ENCODE measurements at places on chromosomes 4 and X. TPM values are rescaled to one million over a fixed set of nuclear protein-coding genes. Genes with fewer than 3 reads are reported as not detected.
A peak's percentile ranks its signal among the peaks of the same experiment; 100 is the strongest.

Gene FAM236D
- not detected for total RNA-seq

DNA sequence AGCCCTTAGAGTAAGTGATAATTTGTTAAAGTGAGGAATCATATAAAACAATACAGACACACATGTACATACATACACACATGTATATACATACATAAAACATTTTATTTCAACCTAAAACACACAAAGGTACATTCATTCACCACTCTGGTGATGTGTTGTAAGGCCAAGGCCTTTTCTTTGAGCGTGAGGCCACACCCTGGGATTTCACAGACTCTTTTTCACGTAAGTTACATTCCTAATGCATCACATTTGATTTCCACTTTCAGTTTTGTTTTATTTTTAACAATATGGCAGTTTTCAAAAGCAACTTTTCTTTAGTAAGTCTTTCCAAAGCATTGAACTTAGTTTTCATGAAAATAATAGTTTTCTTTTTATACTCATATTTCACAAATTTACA is 170.7 kb downstream of the COL4A6 start:
- DNase-seq: no peak
- no peak overlapping the region for H3K4me3 ChIP-seq
- no peaks in the 10 kb centered on the region for H3K4me1 ChIP-seq
- H3K27me3 ChIP-seq: peaks cover 1% of the 10 kb centered on the region

DNA sequence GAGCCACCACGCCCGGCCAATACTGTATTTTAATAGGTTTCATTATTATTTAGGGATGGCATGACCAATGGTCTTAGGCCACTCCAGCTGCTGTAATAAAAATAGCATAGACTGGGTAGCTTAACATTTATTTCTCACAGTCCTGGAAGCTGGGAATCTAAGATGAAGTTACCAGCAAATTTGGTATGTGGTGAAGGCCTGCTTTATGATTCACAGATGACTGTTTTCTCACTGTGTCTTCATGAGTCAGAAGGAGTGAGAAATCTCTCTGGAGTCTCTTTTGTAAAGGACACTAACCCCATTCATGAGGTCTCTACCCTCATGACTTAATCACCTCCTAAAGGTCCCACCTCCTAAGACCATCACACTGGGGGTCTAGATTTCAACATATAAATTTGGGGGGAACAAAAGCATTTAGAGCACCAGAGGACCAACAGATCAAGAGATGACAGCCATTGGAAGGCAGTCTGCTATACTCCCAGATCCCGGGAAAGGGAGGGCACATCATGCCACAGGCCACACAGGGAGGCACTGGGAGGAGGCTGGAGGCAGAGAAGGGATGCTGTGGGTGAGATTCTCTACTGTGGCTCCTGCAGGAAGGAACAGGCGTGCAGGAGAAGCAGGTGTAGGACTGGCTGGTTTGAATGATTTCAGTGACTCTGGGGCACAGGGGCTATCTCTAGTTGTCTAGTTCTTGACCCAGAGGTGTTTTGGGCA is 335.8 kb upstream of the SFRP2 start:
- H3K36me3 ChIP-seq: no peaks in the 10 kb centered on the region
- H3K4me1 ChIP-seq: no peaks in the 10 kb centered on the region
- no peak overlapping the region for H3K4me3 ChIP-seq
- no peak overlapping the region for H3K27ac ChIP-seq

Gene RNF175
- not detected for total RNA-seq

GRCh38 chr4:29578329-29578728 is 1141.8 kb upstream of the PCDH7 start:
- H3K4me1 ChIP-seq: no peaks in the 10 kb centered on the region
- H3K27ac ChIP-seq: no peak overlapping the region
- H3K4me3 ChIP-seq: no peak overlapping the region
- H3K36me3 ChIP-seq: no peaks in the 10 kb centered on the region
- DNase-seq: no peak
- no peaks in the 10 kb centered on the region for H3K27me3 ChIP-seq

GRCh38 chr4:101334963-101335572 is 12.3 kb downstream of the PPP3CA start:
- no peak for DNase-seq
- H3K27ac ChIP-seq: no peak overlapping the region
- peak overlapping the region; percentile 37 for H3K4me3 ChIP-seq
- peaks cover 57% of the 10 kb centered on the region for H3K4me1 ChIP-seq
- H3K36me3 ChIP-seq: no peaks in the 10 kb centered on the region

- no peak for DNase-seq
- H3K36me3 ChIP-seq: no peaks in the 10 kb centered on the region
- no peak overlapping the region for H3K27ac ChIP-seq
- H3K4me3 ChIP-seq: no peak overlapping the region
- H3K4me1 ChIP-seq: no peaks in the 10 kb centered on the region
Observed at GRCh38 chr4:149218672-149219071, 597.0 kb downstream of the IQCM start.

DNA sequence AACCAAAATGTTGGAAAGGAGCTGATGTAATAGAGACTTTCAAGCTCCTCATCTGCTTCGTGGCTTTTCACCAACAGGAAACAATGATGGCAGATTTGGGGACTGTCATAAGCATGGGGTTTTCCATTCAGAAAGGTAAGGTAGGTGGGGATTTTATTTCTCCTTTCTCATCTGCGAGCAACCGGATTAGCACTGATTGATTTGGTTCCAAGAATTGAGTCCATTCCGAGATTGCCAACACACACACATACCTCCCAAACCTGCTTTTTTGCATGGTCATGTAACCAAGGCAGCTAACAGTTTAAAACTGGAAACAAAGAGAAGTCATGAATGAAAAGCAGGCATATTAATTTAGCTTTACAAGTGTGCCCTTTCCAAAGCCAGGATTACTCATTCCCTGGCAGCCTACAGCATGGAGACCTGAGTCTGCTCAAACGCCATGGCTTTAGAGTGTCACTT is 63.0 kb upstream of the LNX1 start:
- H3K36me3 ChIP-seq: no peaks in the 10 kb centered on the region
- no peak overlapping the region for H3K27ac ChIP-seq
- DNase-seq: no peak
- H3K4me1 ChIP-seq: no peaks in the 10 kb centered on the region
- H3K4me3 ChIP-seq: no peak overlapping the region
- no peaks in the 10 kb centered on the region for H3K27me3 ChIP-seq

DNA sequence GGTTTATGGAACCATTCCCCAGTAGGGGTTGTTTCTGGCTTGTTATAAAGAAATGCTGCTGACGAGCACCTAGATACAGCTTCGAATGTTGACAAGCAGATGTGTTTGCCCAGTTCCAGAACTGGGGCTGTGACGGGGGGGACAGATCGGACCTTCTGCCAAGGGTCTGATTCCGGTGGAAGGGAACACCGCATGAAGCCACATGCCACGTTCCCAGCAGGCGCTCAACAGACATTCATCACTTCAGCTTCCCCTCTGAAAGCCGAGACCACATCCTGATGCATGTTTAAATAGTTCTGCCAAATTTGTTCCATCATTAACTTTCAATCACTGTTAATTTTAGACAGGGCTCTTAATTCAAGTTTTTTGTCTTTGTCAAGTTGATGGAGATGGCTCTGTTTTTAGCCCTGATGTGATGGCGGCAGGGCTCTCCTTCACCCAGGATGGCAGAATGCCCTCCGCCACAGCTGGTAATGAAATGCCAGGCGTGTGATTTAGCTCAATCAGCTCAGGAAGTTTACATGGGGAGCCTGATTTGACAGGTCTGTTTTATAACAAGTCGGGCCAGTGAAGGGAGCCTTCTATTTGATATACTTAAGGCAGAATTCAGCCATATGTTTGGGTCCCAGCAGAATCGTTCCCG is 57.4 kb downstream of the PSAPL1 start:
- peaks cover 40% of the 10 kb centered on the region for H3K27me3 ChIP-seq
- no peak overlapping the region for H3K27ac ChIP-seq
- no peaks in the 10 kb centered on the region for H3K36me3 ChIP-seq
- no peaks in the 10 kb centered on the region for H3K4me1 ChIP-seq
- DNase-seq: no peak

DNA sequence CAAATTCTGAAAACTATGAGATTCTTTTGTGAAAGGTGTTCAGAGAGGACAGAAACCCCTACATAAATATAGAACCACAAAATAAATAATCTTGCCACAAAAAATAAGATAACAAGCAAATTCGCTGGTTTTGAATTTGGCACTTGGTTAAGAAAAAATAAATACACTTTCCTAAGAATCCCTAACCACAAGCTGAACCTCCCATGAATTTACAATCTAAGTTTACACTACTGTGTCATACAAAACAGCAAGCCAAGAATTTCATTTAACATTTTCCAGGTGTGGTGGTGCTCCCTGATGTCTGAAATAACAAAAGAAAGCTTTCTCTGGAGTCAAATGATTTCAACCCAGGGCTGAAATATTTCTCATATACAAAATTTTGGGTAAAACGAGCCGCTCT is 121.0 kb downstream of the KCNIP4 start:
- no peak overlapping the region for H3K4me3 ChIP-seq
- H3K4me1 ChIP-seq: no peaks in the 10 kb centered on the region
- DNase-seq: no peak
- no peak overlapping the region for H3K27ac ChIP-seq
- H3K27me3 ChIP-seq: no peaks in the 10 kb centered on the region

Gene SCRG1
- not detected for total RNA-seq

GRCh38 chr4:808860-809570 is 16.9 kb downstream of the CPLX1 start:
- no peaks in the 10 kb centered on the region for H3K36me3 ChIP-seq
- no peaks in the 10 kb centered on the region for H3K4me1 ChIP-seq
- no peak overlapping the region for H3K27ac ChIP-seq
- peaks cover 28% of the 10 kb centered on the region for H3K27me3 ChIP-seq

- peaks cover 4% of the 10 kb centered on the region for H3K36me3 ChIP-seq
- H3K27ac ChIP-seq: no peak overlapping the region
- no peak overlapping the region for H3K4me3 ChIP-seq
- peaks cover 34% of the 10 kb centered on the region for H3K27me3 ChIP-seq
- H3K4me1 ChIP-seq: no peaks in the 10 kb centered on the region
Observed at GRCh38 chr4:6225469-6225868, 25.1 kb upstream of the JAKMIP1 start.

DNA sequence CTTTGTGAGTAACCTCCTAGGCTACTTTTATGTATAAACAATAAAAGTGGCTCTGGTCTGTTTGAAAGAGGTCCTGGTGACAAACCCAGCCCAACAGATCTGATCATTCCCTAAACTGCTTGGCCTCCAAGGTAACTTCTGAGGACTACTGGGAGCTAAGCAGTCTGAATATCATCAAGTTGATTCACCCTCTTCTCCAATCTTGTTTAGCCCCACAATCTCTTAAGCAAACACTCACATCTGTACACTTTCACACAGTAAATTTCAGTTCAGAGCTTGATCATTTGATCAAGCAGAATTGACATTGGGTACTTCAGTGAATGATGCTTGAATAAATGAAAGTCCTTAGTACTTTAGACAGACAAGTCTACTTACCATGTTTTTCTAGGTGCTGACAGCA is 74.7 kb downstream of the HCCS start:
- no peak overlapping the region for H3K27ac ChIP-seq
- no peaks in the 10 kb centered on the region for H3K4me1 ChIP-seq
- H3K27me3 ChIP-seq: peaks cover 1% of the 10 kb centered on the region
- no peak for DNase-seq
- no peak overlapping the region for H3K4me3 ChIP-seq
- no peaks in the 10 kb centered on the region for H3K36me3 ChIP-seq

DNA sequence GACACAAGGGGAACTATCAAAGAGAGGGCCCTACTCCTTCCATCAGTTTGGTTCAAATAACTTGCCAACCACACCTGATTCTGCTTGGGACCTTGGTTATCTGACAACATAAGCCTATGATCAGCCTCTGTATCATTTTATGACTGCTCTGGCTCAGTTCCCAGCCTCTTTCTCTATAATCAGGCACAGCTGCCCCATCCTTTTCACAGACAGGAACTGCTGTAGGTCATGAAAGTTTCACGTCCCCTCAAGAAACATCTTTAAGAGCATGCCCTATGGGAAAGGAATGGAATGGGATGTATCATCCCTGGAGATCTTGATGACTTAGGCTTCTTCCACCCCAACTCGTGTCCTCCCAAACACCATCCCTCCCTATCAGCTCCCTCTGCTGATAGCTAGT is 243.4 kb downstream of the AR start:
- H3K27me3 ChIP-seq: no peaks in the 10 kb centered on the region
- no peak overlapping the region for H3K27ac ChIP-seq
- H3K4me3 ChIP-seq: no peak overlapping the region
- H3K4me1 ChIP-seq: no peaks in the 10 kb centered on the region

Gene SLITRK4
- not detected for total RNA-seq

DNA sequence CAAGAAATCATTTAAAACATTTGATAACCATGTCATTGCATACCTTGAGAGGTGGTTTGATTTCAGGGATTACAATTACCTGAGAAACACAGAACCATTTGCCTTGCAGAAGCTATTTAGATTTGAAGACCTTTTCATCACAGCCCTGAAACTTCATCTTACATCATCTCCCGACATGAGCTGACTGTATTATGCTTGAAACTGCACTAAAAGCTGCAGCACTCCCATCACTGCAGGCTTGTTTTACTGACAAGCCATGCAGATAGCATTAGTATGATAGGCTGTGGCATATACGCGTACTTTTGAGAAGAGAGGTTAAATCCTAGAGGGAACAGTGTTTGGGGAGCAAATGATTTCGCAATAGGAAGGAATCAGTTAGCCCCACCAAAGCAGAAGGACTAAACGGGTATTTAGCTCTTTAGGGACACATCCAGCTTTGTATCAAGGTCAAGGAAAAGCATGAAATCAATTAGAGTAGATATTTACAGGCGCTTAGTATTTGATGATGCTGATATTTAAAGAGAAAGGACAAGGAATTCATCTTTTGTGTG is 133.2 kb upstream of the DIAPH2 start:
- DNase-seq: no peak
- no peak overlapping the region for H3K27ac ChIP-seq
- peaks cover 2% of the 10 kb centered on the region for H3K27me3 ChIP-seq
- no peak overlapping the region for H3K4me3 ChIP-seq

Gene ARAP2
- total RNA-seq: 49.3 TPM

DNA sequence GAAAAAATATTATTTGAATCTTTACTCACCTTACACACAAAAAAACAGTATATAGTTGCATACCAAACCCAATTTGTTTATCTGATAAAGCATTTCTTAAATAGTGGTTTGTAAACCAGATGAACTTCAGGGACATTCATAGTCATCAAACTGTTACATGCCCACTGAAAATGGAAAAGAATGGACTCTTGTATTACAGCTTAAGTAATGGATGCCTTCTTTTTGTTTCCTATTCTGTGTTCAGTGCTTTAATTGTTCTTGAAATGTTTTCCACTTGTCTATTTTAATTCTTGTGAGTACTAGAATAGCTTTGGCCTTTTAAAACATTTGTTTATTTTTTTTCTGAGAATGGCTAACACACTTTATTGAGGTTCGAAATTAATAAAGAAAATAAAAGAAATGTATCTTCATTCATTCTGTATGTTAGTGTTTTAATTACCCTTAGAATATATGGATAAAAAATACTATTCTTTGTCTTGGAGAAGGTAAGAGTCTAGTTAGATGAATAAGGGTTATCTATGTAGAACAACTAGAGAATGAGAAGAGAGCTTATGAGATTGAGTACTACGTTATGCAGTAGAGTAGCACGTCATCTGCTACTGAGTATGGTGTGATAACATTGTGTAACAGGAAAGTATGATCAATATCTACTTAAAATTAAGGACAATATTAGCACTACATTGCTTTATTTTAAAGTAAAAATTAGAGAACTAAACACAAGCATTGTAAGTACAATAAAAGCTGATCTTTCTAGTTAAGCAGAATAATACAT is 9.9 kb downstream of the CPEB2 start:
- no peak for DNase-seq
- no peaks in the 10 kb centered on the region for H3K27me3 ChIP-seq
- H3K4me1 ChIP-seq: peaks cover 24% of the 10 kb centered on the region
- H3K4me3 ChIP-seq: no peak overlapping the region
- H3K27ac ChIP-seq: no peak overlapping the region

Gene CXCR3
- total RNA-seq: 31.1 TPM

- no peak overlapping the region for H3K27ac ChIP-seq
- H3K4me3 ChIP-seq: no peak overlapping the region
- H3K27me3 ChIP-seq: peaks cover 9% of the 10 kb centered on the region
- no peak for DNase-seq
Observed at GRCh38 chr4:141347684-141348083, 127.0 kb downstream of the ZNF330 start.

Gene PAGE4
- total RNA-seq: not detected
